ENCODE measurements at places on chromosomes 3 and 15. TPM values are rescaled to one million over a fixed set of nuclear protein-coding genes. Genes with fewer than 3 reads are reported as not detected.

GRCh38 chr15:85545185-85545584, 164.8 kb downstream of the AKAP13 start:
- H3K27me3 ChIP-seq, result no peaks in the 10 kb centered on the region
- H3K27ac ChIP-seq, result no peak overlapping the region
- H3K36me3 ChIP-seq, result no peaks in the 10 kb centered on the region
- no peaks in the 10 kb centered on the region for H3K4me1 ChIP-seq
- H3K4me3 ChIP-seq, result no peak overlapping the region

DNA sequence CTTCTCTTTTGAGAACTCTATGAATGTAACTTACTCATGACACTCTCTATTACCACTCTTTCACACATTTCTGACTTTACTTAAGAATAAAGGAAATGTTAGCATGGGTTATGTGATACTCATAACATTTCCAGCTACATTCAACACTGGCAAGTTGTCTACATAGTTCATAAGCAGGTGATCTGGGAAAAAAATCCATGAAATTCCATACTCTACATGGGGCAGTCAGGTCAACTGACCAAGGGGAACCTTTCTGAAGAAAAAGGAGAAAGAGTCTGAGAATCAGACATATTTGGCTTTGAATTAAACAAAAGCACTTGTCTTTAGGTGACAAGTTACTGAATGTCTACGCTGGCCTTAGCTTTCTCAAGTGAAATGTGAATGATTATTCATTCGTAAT, 329.1 kb upstream of the ROBO1 start:
- DNase-seq, result no peak
- no peaks in the 10 kb centered on the region for H3K27me3 ChIP-seq
- H3K4me1 ChIP-seq, result no peaks in the 10 kb centered on the region
- H3K36me3 ChIP-seq, result no peaks in the 10 kb centered on the region
- no peak overlapping the region for H3K4me3 ChIP-seq
- H3K27ac ChIP-seq, result no peak overlapping the region

GRCh38 chr3:99753268-99753975, 64.2 kb upstream of the CMSS1 start:
- no peaks in the 10 kb centered on the region for H3K36me3 ChIP-seq
- no peak overlapping the region for H3K4me3 ChIP-seq
- H3K27ac ChIP-seq, result no peak overlapping the region
- no peaks in the 10 kb centered on the region for H3K4me1 ChIP-seq
- DNase-seq, result peak; percentile 28

GRCh38 chr3:59526999-59527398, 477.2 kb upstream of the CFAP20DC start:
- no peak overlapping the region for H3K27ac ChIP-seq
- no peaks in the 10 kb centered on the region for H3K27me3 ChIP-seq
- no peaks in the 10 kb centered on the region for H3K4me1 ChIP-seq
- no peaks in the 10 kb centered on the region for H3K36me3 ChIP-seq

GRCh38 chr15:79099692-79100091, 9.1 kb upstream of the RASGRF1 start:
- H3K4me1 ChIP-seq, result no peaks in the 10 kb centered on the region
- no peaks in the 10 kb centered on the region for H3K36me3 ChIP-seq
- H3K27ac ChIP-seq, result no peak overlapping the region
- H3K27me3 ChIP-seq, result peaks cover 30% of the 10 kb centered on the region
- H3K4me3 ChIP-seq, result no peak overlapping the region
- DNase-seq, result no peak

GRCh38 chr3:129282727-129283327, 4.2 kb downstream of the HMCES start:
- H3K4me3 ChIP-seq, result no peak overlapping the region
- H3K4me1 ChIP-seq, result peaks cover 50% of the 10 kb centered on the region
- H3K36me3 ChIP-seq, result no peaks in the 10 kb centered on the region
- no peaks in the 10 kb centered on the region for H3K27me3 ChIP-seq
- peak overlapping the region; percentile 14 for H3K27ac ChIP-seq

DNA sequence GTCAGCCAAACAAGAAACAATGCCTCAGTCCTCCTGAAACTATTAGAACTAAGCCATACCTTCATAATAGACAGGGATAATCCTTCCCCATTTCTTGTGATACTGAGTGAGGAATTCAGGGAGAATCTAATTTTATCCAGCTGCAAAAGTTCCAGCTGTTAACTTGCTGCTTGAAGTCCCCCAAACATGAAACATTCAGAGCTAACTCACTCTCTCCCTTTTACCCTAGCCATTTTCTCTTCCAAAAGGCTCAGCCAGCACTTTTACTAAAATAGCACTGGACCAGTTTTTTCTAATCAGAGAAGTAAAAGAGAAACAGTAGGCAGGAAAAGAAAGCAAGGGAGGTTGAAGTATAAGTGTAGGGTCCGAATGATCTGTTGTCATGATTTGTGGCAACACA, 268.1 kb downstream of the TAFA4 start:
- H3K27ac ChIP-seq, result no peak overlapping the region
- no peaks in the 10 kb centered on the region for H3K4me1 ChIP-seq
- H3K4me3 ChIP-seq, result no peak overlapping the region
- no peaks in the 10 kb centered on the region for H3K27me3 ChIP-seq

GRCh38 chr3:31755926-31756658, 223.4 kb downstream of the STT3B start:
- no peaks in the 10 kb centered on the region for H3K27me3 ChIP-seq
- H3K4me1 ChIP-seq, result no peaks in the 10 kb centered on the region
- no peak overlapping the region for H3K27ac ChIP-seq
- peaks cover 3% of the 10 kb centered on the region for H3K36me3 ChIP-seq
- DNase-seq, result no peak

DNA sequence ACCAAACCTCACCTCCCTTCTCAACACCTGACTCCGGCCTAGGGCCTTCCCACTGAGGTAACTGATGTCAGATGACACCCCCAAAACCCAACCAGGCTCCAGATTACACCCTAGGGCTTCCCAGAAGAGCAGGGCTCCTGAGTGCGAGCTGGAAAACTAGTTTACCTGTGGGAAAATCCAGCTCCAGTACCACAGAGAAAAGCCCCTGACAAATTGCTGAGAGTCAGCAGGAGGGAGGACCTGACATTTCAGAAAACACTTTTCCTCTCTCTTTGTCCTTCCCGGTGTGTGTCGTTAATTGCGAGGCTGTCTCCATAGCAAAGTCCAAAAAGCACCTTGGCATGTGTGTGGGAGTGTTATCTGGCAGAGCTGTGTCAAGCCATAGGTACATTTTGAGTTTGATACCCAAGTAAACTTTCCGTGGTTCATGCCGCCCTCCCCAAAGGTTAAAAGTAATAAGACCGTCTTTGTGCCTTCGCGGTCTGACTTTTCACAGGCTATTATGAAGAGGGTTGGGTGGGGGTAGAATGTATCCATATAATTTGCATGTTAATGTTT, 79.8 kb upstream of the FNDC3B start:
- no peak overlapping the region for H3K4me3 ChIP-seq
- peaks cover 74% of the 10 kb centered on the region for H3K4me1 ChIP-seq
- DNase-seq, result peak; percentile 57
- no peaks in the 10 kb centered on the region for H3K27me3 ChIP-seq
- no peaks in the 10 kb centered on the region for H3K36me3 ChIP-seq

- no peaks in the 10 kb centered on the region for H3K36me3 ChIP-seq
- no peak overlapping the region for H3K4me3 ChIP-seq
- H3K27ac ChIP-seq, result no peak overlapping the region
- H3K4me1 ChIP-seq, result no peaks in the 10 kb centered on the region
Observed at GRCh38 chr15:73752806-73753193, 351 bp downstream of the INSYN1 start.

DNA sequence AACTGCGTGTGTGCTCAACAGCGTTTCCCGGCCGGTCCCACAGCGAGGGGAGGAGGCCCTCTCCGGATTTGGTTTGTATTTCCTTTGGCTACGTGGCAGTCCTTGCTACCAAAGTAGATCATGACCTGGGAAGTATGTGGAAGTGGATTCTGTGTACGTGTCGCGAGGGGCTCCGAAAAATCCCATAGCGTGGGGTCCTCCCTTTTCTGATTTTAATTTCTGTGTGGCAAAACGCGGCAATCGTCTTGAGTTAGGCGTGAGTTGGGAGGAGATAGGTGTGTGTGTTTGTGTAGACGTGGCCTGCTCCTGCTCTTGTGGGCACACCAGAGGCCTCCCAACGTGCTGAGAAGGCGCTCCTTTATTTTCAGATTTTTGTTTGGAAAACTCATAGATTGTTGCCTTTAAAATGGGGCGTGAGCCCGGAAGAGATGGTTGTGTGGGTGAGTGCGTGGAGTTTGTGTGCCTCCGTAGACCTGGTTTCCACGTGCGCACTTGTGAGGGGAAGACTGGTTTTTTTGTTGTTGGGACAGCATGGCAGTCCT, 1.2 kb downstream of the TRIM71 start:
- no peak for DNase-seq
- no peaks in the 10 kb centered on the region for H3K27me3 ChIP-seq
- H3K4me1 ChIP-seq, result peaks cover 31% of the 10 kb centered on the region

DNA sequence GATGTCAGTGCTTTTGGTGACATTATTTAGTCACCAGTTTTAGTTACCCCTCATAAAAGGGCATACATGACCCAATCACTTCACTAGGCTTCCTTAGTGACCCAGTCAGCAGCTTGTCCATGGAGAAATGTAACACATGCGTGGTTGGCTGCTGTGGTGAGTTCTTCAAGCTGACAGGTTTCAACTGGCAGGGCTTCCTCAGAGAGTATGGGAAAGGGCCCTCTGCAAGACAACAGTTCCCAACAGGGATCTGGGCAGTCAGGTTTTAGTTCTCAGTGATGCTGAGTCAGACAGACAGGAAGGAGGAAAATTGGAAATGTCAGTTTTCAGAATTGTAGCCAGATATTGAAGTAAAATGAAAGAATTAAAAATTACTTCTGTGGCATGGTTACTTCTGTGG, 282.5 kb downstream of the TBL1XR1 start:
- H3K4me1 ChIP-seq, result no peaks in the 10 kb centered on the region
- DNase-seq, result no peak
- peaks cover 2% of the 10 kb centered on the region for H3K27me3 ChIP-seq
- H3K27ac ChIP-seq, result no peak overlapping the region
- H3K36me3 ChIP-seq, result no peaks in the 10 kb centered on the region

GRCh38 chr3:105503191-105503593, 136.5 kb downstream of the ALCAM start:
- H3K27ac ChIP-seq, result peak overlapping the region; percentile 81
- H3K27me3 ChIP-seq, result no peaks in the 10 kb centered on the region
- peak; percentile 95 for DNase-seq
- peak overlapping the region; percentile 60 for H3K4me3 ChIP-seq

DNA sequence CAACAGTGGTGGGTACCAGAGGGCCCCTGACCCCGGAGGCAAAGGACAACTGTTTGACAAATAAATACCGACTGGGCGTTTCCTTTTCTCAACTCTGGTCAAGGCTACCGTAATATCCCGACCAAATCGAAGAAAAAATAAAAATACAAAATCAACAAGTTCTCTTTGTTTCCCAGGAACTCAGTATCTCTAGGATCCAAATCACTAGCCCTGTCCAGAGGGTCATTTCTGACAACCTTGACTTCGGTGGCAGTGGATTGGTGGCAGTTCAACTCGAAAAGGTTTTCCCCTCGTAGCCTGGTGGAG, 456 bp upstream of the DGKG start:
- peak overlapping the region; percentile 52 for H3K4me3 ChIP-seq
- H3K4me1 ChIP-seq, result peaks cover 67% of the 10 kb centered on the region
- H3K27ac ChIP-seq, result no peak overlapping the region
- peaks cover 54% of the 10 kb centered on the region for H3K27me3 ChIP-seq
- DNase-seq, result peak; percentile 36

GRCh38 chr3:65497236-65497635, 541.5 kb downstream of the MAGI1 start:
- no peaks in the 10 kb centered on the region for H3K36me3 ChIP-seq
- H3K27me3 ChIP-seq, result no peaks in the 10 kb centered on the region
- no peak overlapping the region for H3K4me3 ChIP-seq
- H3K27ac ChIP-seq, result no peak overlapping the region

- H3K4me3 ChIP-seq, result no peak overlapping the region
- H3K36me3 ChIP-seq, result peaks cover 69% of the 10 kb centered on the region
- no peaks in the 10 kb centered on the region for H3K27me3 ChIP-seq
- H3K27ac ChIP-seq, result no peak overlapping the region
Observed at GRCh38 chr15:80932989-80933388, 56.6 kb downstream of the MESD start.

GRCh38 chr3:94130690-94131089, 67.8 kb downstream of the NSUN3 start:
- no peak overlapping the region for H3K4me3 ChIP-seq
- no peaks in the 10 kb centered on the region for H3K36me3 ChIP-seq
- no peaks in the 10 kb centered on the region for H3K27me3 ChIP-seq
- H3K27ac ChIP-seq, result no peak overlapping the region
- no peaks in the 10 kb centered on the region for H3K4me1 ChIP-seq
- DNase-seq, result no peak

DNA sequence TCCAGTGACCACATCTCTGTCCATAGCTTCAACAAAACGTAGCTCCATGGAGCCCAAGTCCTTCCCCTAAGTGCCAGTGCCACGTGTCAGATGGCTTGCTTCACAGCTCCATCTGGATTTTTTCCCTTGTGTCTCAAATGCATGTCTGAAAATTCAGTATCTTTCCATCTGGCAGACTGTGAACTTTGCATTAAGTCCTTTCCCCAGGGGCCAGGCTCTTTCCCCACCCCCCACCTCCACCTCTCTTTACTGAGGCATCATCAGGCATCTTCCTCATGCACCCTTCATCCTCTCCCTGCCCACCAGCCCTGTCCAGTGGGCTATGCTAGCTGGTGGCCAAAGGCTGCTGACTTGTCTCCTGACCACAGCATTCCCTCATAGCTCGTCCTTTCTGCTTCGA, 53.7 kb downstream of the PDIA5 start:
- no peak overlapping the region for H3K4me3 ChIP-seq
- peaks cover 87% of the 10 kb centered on the region for H3K36me3 ChIP-seq
- peaks cover 5% of the 10 kb centered on the region for H3K4me1 ChIP-seq

- no peaks in the 10 kb centered on the region for H3K27me3 ChIP-seq
- no peak for DNase-seq
- H3K4me3 ChIP-seq, result no peak overlapping the region
- no peaks in the 10 kb centered on the region for H3K36me3 ChIP-seq
- H3K4me1 ChIP-seq, result no peaks in the 10 kb centered on the region
Observed at GRCh38 chr3:195875482-195876236, 32.7 kb downstream of the TNK2 start.

GRCh38 chr3:140470962-140471361, 206.9 kb upstream of the TRIM42 start:
- H3K4me1 ChIP-seq, result no peaks in the 10 kb centered on the region
- H3K27me3 ChIP-seq, result no peaks in the 10 kb centered on the region
- DNase-seq, result no peak
- H3K4me3 ChIP-seq, result no peak overlapping the region
- no peak overlapping the region for H3K27ac ChIP-seq
- no peaks in the 10 kb centered on the region for H3K36me3 ChIP-seq

GRCh38 chr15:40498891-40499290, 28.1 kb downstream of the CHST14 start:
- no peak for DNase-seq
- no peaks in the 10 kb centered on the region for H3K4me1 ChIP-seq
- H3K4me3 ChIP-seq, result no peak overlapping the region
- no peaks in the 10 kb centered on the region for H3K36me3 ChIP-seq
- H3K27ac ChIP-seq, result no peak overlapping the region
- H3K27me3 ChIP-seq, result peaks cover 5% of the 10 kb centered on the region

- H3K4me3 ChIP-seq, result peak overlapping the region; percentile 64
- no peak for DNase-seq
- H3K4me1 ChIP-seq, result 0 out of 2 replicates have a peak, but pooled peaks cover 5% of the 10 kb centered on the region
- H3K36me3 ChIP-seq, result no peaks in the 10 kb centered on the region
Observed at GRCh38 chr15:25862071-25862471, 1.1 kb downstream of the ATP10A start.

Gene SEMA3G
- 2.0 TPM for total RNA-seq

Gene PLA2G4B
- total RNA-seq, result 5.1 TPM

Gene GOLGA8T
- total RNA-seq, result not detected

Gene CPNE9
- not detected for total RNA-seq

Gene RTP4
- total RNA-seq, result 0.62 TPM

Gene PLIN1
- total RNA-seq, result 1.2 TPM

Gene CYP8B1
- 0.90 TPM for total RNA-seq

Gene ZPLD1
- total RNA-seq, result not detected

Gene STRIT1
- total RNA-seq, result not detected

Gene CCR9
- not detected for total RNA-seq
